ENCODE measurements at places on chromosomes 7 and 10. TPM values are rescaled to one million over a fixed set of nuclear protein-coding genes. Genes with fewer than 3 reads are reported as not detected.

Gene SLC16A12
- 3.7 TPM for total RNA-seq

Gene NXPH1
- total RNA-seq = 0.29 TPM

Gene CABCOCO1
- not detected for total RNA-seq

Gene CDK5
- total RNA-seq = 20.5 TPM

Gene CDH23
- 7.4 TPM for total RNA-seq

Gene PRR15
- total RNA-seq = 36.0 TPM

Gene GBX1
- 0.41 TPM for total RNA-seq

Gene SPDYE16
- total RNA-seq = 0.51 TPM

Gene CLRN3
- 6.6 TPM for total RNA-seq

Gene ADARB2
- total RNA-seq = 5.2 TPM

Gene MRLN
- total RNA-seq = 0.75 TPM

Gene AGBL3
- total RNA-seq = 2.4 TPM

Gene TLX1
- total RNA-seq = 0.17 TPM

Gene NPY
- total RNA-seq = 1.5 TPM

Gene SLC29A4
- total RNA-seq = 79.6 TPM

Gene TMEM130
- 0.17 TPM for total RNA-seq

Gene TMEM139
- total RNA-seq = 2.6 TPM

Gene TRIP6
- 78.9 TPM for total RNA-seq

Gene PLCE1
- 7.8 TPM for total RNA-seq

Gene ANKMY2
- total RNA-seq = 15.2 TPM

Gene AOAH
- total RNA-seq = 0.92 TPM

Gene UPK3BL2
- total RNA-seq = 19.8 TPM

Gene SFMBT2
- 5.4 TPM for total RNA-seq

Gene DENND2A
- total RNA-seq = 6.2 TPM

Gene CNPY1
- total RNA-seq = not detected

Gene TEX47
- total RNA-seq = not detected

Gene LEP
- not detected for total RNA-seq

Gene CYP2E1
- total RNA-seq = 0.62 TPM

Gene WNT8B
- 0.29 TPM for total RNA-seq

Gene NRP1
- 20.4 TPM for total RNA-seq

Gene ELAPOR2
- total RNA-seq = 29.5 TPM

Gene MLXIPL
- total RNA-seq = 27.8 TPM

Gene BAIAP2L1
- total RNA-seq = 28.0 TPM

Gene SEPTIN14
- total RNA-seq = not detected

Gene NAT16
- not detected for total RNA-seq

Gene CDK1
- 24.4 TPM for total RNA-seq

Gene GRID1
- 9.2 TPM for total RNA-seq

Gene H2BK1
- total RNA-seq = not detected

All from type B pancreatic cell (in vitro differentiated cells).